ENCODE measurements at places on chromosomes 5 and 9.
A peak's percentile ranks its signal among the peaks of the same experiment; 100 is the strongest.

DNA sequence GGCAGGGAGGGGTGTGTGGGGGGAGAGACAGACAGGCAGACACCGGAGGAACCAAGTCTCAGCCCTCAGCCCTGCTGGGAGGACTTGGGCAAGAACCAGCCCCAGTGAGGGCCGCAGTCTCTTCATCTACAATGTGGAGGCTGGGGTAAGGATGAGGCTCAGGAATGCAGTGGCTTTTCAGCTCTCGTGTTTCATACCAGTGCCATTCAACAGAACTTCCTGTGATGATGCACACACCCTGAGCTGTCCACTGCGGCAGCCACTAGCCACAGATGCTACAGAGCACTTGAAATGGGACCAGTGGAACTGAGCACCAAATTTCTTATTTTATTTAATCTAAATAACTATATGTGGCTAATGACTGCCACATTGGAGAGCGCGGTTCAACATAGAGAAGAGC lies 10.7 kb downstream of the CAMK2A start:
- peaks cover 28% of the 10 kb centered on the region for H3K27me3 ChIP-seq
- no peak overlapping the region for H3K4me3 ChIP-seq
- peaks cover 2% of the 10 kb centered on the region for H3K4me1 ChIP-seq
- no peak for DNase-seq

DNA sequence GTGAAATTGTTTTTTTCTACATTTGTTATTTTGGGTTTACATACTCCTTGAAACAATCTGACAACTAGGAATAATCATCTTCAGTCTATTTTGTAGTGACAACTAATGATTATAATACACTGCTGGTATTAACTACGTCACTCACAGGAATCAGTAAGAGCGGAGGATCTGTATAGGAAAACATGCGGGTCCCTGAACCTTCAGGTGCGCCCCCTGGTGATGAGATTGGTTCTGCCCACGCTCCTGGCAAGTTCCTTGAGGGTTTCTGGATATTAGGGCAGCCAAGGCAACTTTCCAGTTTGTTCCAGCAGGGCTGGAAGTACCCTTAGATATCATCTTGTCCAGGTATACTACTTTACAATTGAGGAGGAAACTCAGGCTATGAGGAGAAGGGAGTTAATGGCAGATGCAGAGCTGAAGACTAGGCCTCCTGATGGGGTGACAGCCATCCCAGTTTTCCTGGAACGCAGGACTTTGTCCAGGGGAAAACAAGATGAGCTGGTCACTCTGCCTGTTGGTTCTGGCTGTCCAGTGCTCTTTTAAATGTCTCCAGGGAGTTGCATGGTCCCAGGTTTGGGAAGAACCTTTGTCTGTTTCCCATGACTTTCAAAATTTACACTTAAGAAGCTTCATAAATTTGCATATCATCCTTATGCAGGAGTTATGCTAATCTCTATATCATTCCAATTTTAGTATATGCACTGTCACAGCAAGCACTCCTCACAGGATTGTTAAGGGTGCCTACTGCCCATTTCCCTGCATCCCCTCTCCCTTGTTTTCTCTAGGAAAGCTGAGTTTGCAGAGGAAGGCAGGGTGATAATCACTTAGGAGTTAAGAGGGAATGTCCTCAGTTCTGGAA lies 14.9 kb upstream of the WNT8A start:
- H3K36me3 ChIP-seq, result peaks cover 3% of the 10 kb centered on the region
- no peaks in the 10 kb centered on the region for H3K27me3 ChIP-seq
- no peak overlapping the region for H3K4me3 ChIP-seq
- H3K27ac ChIP-seq, result peak overlapping the region; percentile 67
- peaks cover 6% of the 10 kb centered on the region for H3K4me1 ChIP-seq
- DNase-seq, result peak; percentile 60

DNA sequence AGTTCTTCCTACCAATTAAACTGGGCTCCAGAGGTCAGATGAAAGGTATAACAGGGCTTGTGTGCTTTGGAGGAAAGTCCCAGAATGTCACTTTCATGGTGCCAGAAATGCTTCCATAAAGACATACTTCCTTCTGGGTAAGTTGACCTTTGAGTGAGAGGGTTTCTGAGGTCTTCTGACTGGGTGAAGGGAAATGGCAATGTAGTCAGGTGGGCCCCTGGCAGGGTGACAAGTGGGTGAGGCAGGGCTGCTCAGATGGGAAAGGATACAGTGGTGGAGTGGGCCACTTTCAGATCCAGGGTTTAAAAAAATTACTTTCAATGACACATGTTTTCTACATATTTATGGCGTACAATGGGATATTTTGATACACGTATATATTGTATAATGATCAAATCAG lies 136.5 kb upstream of the PITX1 start:
- DNase-seq, result no peak
- H3K4me1 ChIP-seq, result no peaks in the 10 kb centered on the region
- no peak overlapping the region for H3K4me3 ChIP-seq
- H3K27ac ChIP-seq, result no peak overlapping the region

DNA sequence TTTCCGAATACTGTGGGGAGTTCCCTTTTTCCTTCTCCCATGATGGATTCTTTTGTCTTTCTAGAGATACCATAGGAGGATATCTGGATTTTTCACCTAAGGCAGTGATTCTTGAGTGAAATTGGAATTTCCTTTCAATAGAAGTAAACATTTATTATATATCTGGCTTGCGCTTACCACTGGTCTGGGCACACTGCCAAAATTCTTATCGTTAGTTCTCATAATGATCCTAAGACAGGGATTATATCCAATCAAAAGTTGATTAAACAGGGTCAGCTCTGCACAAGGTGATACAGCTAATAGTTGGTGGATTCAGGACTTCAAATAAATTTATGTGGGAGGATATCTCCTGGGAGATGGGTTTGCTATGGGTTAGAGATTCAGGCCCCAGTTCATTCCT lies 9.6 kb downstream of the TLE4 start:
- H3K27ac ChIP-seq, result peak overlapping the region; percentile 79
- peaks cover 28% of the 10 kb centered on the region for H3K36me3 ChIP-seq
- peak overlapping the region; percentile 32 for H3K4me3 ChIP-seq

- no peak overlapping the region for H3K27ac ChIP-seq
- no peaks in the 10 kb centered on the region for H3K36me3 ChIP-seq
- H3K27me3 ChIP-seq, result peaks cover 6% of the 10 kb centered on the region
- H3K4me1 ChIP-seq, result peaks cover 8% of the 10 kb centered on the region
Measured at GRCh38 chr5:175534070-175534932, 55.9 kb downstream of the SFXN1 start.

- peak overlapping the region; percentile 1 for H3K27ac ChIP-seq
- H3K27me3 ChIP-seq, result peaks cover 38% of the 10 kb centered on the region
- peak; percentile 72 for DNase-seq
- no peaks in the 10 kb centered on the region for H3K36me3 ChIP-seq
- peaks cover 4% of the 10 kb centered on the region for H3K4me1 ChIP-seq
Measured at GRCh38 chr9:123349691-123350480, 6.1 kb upstream of the CRB2 start.

DNA sequence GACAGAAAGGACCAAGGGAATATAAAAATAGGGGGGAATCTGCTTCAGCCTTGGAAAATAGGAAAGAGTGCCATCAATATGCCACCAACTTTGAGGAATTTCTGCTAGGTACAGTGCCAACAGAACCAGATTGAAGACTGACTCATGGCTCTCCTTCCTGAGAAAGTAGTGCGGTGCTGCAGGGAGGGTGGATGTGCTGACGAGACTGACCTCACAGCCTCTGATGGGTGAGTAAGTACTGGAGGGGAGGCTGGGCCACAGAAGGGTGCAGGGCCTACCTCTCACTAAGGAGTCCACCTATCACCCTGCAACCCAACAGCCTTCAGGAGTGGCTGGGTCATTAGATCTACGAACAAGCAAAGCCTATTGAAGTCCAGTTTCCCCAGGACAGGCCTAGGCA lies 187.6 kb downstream of the GABBR2 start:
- no peak overlapping the region for H3K4me3 ChIP-seq
- peaks cover 86% of the 10 kb centered on the region for H3K27me3 ChIP-seq
- no peaks in the 10 kb centered on the region for H3K4me1 ChIP-seq
- no peak overlapping the region for H3K27ac ChIP-seq
- DNase-seq, result no peak
- H3K36me3 ChIP-seq, result no peaks in the 10 kb centered on the region

- H3K27me3 ChIP-seq, result no peaks in the 10 kb centered on the region
- no peak overlapping the region for H3K4me3 ChIP-seq
- no peak overlapping the region for H3K27ac ChIP-seq
- DNase-seq, result no peak
- H3K36me3 ChIP-seq, result peaks cover 3% of the 10 kb centered on the region
Measured at GRCh38 chr5:81486711-81487110, 92.8 kb upstream of the ACOT12 start.

GRCh38 chr5:170056561-170057267 lies 49.0 kb upstream of the FOXI1 start:
- H3K36me3 ChIP-seq, result peaks cover 42% of the 10 kb centered on the region
- H3K4me1 ChIP-seq, result peaks cover 3% of the 10 kb centered on the region
- no peak overlapping the region for H3K4me3 ChIP-seq
- no peak for DNase-seq
- no peak overlapping the region for H3K27ac ChIP-seq

GRCh38 chr9:123416176-123416575 lies 60.2 kb downstream of the CRB2 start:
- H3K4me3 ChIP-seq, result no peak overlapping the region
- H3K36me3 ChIP-seq, result peaks cover 6% of the 10 kb centered on the region
- H3K27me3 ChIP-seq, result no peaks in the 10 kb centered on the region
- no peak overlapping the region for H3K27ac ChIP-seq
- no peak for DNase-seq
- H3K4me1 ChIP-seq, result no peaks in the 10 kb centered on the region

DNA sequence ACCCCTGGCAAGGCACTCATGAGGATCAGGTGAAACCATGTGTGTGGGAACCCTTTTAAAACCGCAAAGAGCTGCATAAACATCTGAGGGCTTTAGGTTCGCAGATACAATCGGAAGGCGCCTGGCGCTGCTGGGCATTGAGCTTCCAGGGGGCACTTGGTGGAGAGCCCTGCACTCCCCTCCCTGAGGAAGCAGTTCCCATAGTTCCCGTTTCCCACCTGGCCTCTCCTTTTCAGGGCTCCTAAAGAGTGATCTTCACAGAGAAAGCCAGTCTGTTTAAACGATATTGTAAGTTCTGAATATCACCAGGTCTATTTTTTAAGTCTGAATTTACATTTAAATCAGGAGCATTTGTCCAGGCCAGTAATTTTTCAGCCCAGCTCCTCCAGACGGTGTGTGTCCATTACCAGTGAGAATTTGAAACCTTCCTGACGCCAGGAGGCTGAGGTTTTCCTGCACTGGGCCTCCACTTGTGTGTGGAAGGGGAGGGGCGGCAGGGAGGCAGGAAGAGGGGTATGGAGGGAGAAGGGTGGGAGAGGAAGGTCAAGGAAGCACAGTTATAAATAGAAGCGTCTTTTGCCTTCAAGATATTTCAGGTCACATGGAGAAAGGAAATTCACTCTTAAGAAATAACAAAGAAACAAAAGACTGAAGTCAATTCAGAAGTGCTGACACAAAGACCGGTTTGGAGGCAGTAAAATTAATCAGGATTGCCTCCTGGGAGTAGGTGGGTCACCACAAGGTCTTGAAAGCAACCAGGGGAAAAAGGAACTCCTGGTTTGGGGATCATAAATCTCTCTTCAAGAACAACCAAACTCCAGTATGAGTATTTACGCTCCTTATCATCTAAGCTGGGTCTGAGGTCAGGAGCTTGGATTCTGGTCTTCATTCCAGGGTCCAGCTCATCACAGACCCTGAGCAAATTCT lies 14.3 kb upstream of the MGAT1 start:
- H3K4me3 ChIP-seq, result peak overlapping the region; percentile 54
- H3K27ac ChIP-seq, result no peak overlapping the region
- no peaks in the 10 kb centered on the region for H3K36me3 ChIP-seq
- DNase-seq, result no peak
- H3K4me1 ChIP-seq, result peaks cover 15% of the 10 kb centered on the region

GRCh38 chr5:115551415-115551814 lies 6.8 kb upstream of the FEM1C start:
- H3K4me3 ChIP-seq, result no peak overlapping the region
- H3K4me1 ChIP-seq, result no peaks in the 10 kb centered on the region
- no peak overlapping the region for H3K27ac ChIP-seq
- no peak for DNase-seq

DNA sequence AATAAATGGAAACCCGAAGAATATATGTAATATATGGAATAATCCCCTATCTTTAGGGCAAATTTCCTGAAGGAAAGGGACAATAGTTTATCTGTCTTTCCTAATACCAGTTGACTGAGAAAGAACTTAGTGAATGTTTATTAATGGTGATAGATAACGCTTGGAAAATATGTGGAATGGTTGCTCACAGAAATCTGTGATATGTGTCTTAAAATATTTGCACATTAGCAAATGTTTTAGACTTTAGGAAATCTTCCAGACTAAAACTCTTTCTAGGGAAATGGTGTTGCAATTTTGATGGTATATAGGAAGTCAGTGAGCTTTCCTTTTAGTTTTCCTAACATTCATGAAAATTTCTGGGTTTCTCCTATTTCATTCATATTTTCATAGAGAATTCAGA lies 90.4 kb downstream of the PIP5K1B start:
- H3K27me3 ChIP-seq, result peaks cover 12% of the 10 kb centered on the region
- no peak overlapping the region for H3K27ac ChIP-seq
- H3K36me3 ChIP-seq, result no peaks in the 10 kb centered on the region
- no peak for DNase-seq

DNA sequence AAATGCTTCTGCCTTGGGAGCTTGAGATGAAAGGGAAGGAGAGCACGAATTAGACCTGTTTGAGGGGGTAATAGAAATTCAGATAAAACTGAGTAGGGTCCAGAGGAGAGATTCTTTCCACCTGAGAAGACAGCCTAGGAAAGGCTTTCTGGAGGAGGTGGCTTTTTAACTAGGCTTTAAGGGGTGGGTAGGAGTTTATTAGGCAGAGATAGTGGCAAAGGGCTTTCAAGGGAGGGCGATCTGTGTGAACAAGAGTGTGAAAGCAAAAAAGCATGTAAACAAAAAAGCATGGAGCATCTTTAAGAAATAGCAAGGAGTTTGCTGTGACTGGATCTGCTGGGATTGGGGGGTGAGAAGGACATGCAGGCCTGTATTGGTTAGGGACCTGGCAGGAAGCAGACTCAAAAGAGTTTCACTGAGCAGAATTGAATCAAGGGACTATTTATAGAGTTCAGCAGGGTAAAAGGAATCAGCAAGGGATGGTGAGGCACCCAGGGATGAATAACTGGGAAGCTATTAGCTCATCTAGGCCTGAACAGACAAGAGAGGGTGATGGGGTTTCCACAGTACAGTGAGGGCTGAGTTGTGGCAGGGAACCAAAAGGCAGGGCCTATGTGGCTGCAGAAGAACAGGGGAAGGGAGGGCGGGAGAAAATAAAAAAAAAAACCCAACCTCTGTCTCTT lies 18.8 kb downstream of the SLC1A1 start:
- no peaks in the 10 kb centered on the region for H3K36me3 ChIP-seq
- no peaks in the 10 kb centered on the region for H3K4me1 ChIP-seq
- DNase-seq, result no peak
- H3K4me3 ChIP-seq, result no peak overlapping the region
- no peak overlapping the region for H3K27ac ChIP-seq

- H3K4me3 ChIP-seq, result peak overlapping the region; percentile 15
- H3K4me1 ChIP-seq, result peaks cover 50% of the 10 kb centered on the region
- DNase-seq, result no peak
- H3K36me3 ChIP-seq, result peaks cover 15% of the 10 kb centered on the region
- H3K27ac ChIP-seq, result no peak overlapping the region
Measured at GRCh38 chr9:95491543-95492320, 25.0 kb downstream of the PTCH1 start.
